ENCODE measurements at places on chromosomes 12 and 14.

- no peak for DNase-seq
These were observed 879.5 kb downstream of the DIO2 start for GRCh38 chr14:79331830-79332229.

GRCh38 chr14:25150401-25150800, 100.5 kb upstream of the STXBP6 start:
- DNase-seq = no peak

- no peak for DNase-seq
These were observed 85.2 kb upstream of the MAX start for GRCh38 chr14:65187421-65188049.

- DNase-seq = no peak
These were observed 217.1 kb downstream of the CHST11 start for GRCh38 chr12:104673696-104674482.

- DNase-seq = no peak
These were observed 29.2 kb upstream of the CHST11 start for GRCh38 chr12:104427547-104427938.

DNA sequence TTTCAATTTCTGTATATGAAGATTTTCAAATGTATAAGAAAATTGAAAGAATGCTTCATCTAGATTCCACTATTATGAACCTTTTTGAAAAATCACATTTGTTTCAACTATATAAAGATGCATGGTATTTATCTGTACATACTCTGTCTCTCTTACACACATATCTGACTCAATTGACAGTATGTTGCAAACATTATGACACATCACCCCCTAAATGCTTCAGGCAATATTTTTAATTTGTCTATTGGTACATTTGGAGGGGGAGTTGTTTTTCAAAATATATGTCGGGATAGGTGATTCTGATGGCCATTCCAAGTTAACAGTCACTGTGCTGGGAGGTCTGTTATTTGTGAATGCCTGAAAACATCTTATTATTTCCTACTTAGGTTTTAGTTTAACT, 14.4 kb downstream of the PCNX1 start:
- no peak for DNase-seq

DNA sequence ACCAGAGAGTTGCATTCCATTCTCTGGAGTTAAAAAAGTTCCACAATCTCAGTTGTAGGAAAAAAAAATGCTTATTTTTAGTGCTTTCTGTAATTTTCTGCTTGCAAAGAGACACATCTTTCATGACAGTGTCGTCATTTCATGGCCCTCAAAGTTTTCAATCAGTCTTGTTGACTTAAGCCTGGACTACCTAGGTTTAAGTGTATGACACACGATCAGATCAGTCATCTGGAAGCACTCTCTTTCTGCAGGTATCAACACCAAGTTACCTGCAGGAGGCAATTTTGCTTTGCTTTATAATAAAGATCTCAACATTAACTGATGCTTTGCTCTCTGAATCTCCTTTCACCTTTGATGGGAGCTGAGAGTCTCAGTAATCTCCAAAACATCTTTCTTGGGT, 251.6 kb downstream of the BCAT1 start:
- DNase-seq = no peak

GRCh38 chr12:39671898-39672875, 52.6 kb upstream of the ABCD2 start:
- DNase-seq = no peak

- no peak for DNase-seq
These were observed 9.0 kb downstream of the LRTM2 start for GRCh38 chr12:1829306-1829900.

- DNase-seq = no peak
These were observed 156.0 kb downstream of the LRIG3 start for GRCh38 chr12:58764100-58764953.

DNA sequence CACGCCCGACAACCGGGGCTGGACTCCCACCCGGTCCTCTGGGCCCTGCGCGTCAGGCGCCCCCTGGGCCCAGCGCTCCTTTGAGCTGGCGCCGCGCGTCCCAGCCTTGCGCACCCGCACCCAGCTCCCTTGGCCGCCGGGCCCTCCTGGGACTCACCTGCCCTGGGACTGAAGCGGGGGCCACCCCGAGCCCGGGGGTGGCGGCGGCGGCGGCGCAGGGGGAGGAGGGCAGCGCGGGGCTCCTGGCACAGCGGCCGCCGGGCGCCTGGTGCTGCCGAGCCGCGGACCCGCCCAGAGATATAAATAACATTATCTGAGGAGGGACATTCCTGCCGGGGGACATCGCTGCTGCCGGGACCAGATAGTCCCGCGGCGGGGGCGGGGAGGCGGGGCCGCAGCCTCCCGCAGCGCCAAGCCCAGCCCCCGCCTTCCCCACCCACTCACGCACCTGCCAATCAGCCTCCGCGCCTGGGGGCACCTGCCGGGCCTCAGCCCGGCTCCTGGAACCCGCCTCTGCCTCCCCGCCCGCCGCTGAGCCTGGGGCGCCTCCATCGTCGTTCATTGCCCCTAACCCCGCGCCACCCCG, at the start of gene SPTB:
TSS of gene SPTB (minus strand) at position 273 of the 586 bp plus-strand sequence. CDS start 56,813 bp downstream, outside the sequence.
- no peak for DNase-seq
